Osteoblast (primary cell): ENCODE measurements at places on chromosomes 12 and 14. TPM values are rescaled to one million over a fixed set of nuclear protein-coding genes. Genes with fewer than 3 reads are reported as not detected.

PIP4K2C gene
- total RNA-seq, result 32.4 and 36.6 TPM in 2 replicates

BEGAIN gene
- total RNA-seq, result 1.1 TPM in 1 of 2 replicates, not detected in the other

- DNase-seq, result no peak
Measured at GRCh38 chr14:68333262-68333661, 459.6 kb downstream of the ZFP36L1 start.

GRCh38 chr12:77842430-77842829 is 11.7 kb downstream of the NAV3 start:
- DNase-seq, result no peak

FAM181A gene
- total RNA-seq, result not detected in 2 replicates

DNA sequence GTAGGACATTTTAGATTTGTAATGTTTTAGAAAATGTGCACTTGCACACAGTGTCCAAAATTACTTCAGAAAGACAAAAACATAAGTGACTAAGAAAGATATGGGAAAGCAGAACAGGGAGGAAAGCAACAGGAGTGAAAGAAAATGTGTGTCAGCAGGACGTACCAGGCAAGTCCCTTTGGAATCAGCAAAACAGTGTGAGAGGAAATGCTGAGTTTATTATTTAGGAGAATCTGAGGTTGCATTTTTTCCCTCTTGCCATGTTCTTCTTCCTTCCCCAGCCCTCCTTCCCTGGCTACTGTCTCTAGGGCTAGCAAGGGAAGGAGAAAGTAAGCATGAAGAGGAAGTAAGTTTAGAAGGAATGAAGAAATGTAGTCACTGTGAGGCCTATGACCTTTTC is 67.7 kb upstream of the CD163 start:
- no peak for DNase-seq

GRCh38 chr12:45010059-45010458 is 40.8 kb downstream of the DBX2 start:
- DNase-seq, result no peak

DNA sequence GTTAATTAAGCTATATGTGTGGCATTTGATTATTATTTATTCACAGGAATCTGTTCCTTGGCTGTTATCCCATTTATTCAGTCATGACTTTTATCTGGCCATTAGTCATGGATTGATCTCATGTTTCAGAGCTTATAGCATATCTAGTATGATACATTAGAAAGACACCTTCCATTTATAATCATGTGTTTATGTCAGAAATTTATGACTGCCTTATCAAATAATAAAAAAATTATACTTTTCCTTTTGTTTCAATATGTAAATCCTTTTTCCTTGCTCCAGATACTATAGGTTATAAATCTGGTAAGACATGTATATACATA is 248.0 kb upstream of the PDE3A start:
- no peak for DNase-seq

MMP14 gene
- total RNA-seq, result 580 and 649 TPM in 2 replicates

DNA sequence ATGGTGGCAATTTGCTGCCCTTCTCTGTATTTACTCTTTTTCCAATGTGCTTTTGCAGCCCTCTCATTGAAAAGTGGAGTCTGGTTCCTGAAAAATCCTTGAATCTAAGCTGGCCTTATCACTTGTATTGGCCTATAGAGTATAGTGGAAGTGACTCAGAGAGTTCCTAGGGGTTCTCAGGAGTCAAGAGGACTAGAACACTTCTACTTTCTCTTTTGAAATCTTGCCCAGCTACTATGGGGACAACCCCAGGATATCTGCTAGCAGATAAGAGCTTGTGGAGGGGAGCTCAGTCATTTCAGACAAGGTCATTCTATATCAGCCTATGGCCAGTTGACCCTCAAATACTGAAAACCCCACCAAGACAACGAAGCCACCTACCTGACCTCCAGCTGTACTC is 26.7 kb upstream of the WSCD2 start:
- no peak for DNase-seq

MGST1 gene
- 72.7 and 81.9 TPM in 2 replicates for total RNA-seq

GRCh38 chr12:96326628-96327227 is 73.5 kb downstream of the CDK17 start:
- DNase-seq, result no peak

DNA sequence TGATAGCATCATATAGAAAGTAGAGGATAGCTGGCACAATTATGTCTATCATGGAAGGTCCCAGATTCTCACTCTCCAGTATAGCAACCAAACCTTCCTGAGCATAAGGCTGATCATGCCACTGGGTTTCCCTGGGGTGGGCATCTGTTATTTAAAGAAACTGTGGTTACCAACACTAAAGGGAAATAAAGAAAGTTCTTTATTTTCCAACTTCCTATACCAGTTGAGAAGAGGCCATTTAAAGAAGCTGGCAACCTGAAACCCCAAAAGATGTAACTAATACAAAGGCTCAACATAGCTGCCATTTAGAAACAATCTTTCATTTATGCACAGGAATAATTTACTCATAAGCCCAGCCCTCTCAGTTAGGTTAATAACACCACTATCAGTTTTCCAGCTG is 3.1 kb downstream of the BCAT1 start:
- no peak for DNase-seq

DEPDC4 gene
- total RNA-seq, result 0.36 and 1.5 TPM in 2 replicates

DNA sequence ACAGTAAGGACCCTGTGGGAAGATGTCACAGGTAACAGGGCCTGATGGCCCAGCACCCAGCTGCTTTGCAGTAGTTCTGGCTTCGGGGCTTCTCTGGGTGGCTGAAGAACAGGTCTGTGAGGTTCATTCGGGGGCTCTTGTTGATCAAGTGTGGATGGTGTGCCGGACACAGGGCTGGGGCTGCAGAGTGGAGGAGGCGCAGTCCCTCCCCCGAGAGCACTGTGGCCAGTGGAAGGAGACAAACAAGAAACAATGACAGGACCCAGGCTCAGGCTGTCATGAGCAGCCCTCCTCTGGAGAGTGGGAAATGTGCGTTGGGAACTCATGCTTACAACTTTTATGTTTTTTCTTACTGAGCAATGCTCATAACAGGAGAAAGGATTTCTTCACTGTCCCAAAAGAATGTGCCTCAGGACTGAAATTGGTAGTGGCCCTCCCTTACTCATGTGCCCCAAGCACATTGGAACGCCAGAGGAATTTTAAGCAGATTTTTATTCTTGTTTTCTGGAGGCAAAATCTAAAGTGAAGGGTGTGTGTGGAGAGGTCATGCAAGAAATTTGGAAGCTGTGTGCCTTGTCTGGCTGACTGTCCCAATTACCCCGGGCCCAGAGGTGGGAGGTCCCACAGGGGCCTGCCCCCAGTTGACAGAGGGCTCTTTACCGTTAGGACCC is 233.8 kb downstream of the CACNA1C start:
- DNase-seq, result no peak

GRCh38 chr12:131042834-131043245 is 89.1 kb downstream of the ADGRD1 start:
- peak; percentile 2 for DNase-seq

DNA sequence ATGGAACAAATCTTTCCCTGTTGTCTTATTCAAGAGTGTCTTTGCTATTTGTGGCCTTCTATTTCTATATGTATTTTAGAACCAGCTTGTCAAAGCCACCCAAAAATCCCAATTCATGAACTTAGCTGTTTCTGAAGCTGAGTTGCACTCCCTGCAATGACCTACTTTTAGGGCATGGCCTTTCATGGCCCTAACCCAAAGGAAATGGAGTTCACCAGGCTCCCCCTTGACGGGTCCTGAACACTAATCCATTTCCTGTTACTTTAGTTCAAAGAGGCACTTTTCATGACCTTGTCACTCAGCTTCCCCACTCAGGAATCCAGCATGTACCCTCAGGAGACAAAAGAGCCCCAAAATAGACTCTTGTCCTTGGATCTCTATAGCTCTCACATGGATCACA is 7.6 kb downstream of the TMED8 start:
- no peak for DNase-seq

- DNase-seq, result no peak
Measured at GRCh38 chr12:13242936-13243335, 46.4 kb downstream of the EMP1 start.

DNA sequence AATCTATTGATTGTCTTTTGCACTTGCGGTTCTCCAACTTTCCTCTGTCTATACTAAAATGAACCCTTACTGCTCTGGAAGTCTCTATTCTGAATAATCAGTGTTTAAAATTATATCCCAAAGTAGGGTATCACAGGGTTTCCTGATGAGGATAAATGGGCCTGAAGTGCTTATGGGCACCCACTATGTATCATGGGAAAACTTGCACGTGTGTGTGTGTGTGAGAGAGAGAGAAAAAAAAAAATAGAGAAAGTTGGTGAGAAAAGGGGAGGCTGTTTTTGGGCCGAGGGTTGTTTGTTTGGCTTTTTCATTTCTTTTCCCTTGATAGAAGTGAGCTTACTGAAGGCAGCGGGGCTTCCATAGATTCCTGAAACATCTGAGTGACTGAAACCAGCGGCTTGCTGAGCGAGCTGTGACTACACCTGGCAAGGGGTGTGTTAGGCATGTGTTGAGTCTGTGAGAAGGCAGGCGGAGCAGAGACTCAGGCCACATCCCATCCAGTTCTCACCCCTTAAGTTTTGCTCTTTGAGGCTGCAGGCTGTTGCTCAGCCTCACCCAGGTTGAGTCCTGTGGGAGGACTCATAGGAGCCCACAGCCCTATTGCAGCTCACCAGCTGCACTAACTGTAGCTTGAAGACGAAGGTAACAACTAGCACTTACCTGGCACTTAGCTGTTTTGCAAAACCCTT is 17.2 kb downstream of the PPFIBP1 start:
- DNase-seq, result no peak

GRCh38 chr12:115774148-115774895 is 503.2 kb downstream of the MED13L start:
- no peak for DNase-seq

DNA sequence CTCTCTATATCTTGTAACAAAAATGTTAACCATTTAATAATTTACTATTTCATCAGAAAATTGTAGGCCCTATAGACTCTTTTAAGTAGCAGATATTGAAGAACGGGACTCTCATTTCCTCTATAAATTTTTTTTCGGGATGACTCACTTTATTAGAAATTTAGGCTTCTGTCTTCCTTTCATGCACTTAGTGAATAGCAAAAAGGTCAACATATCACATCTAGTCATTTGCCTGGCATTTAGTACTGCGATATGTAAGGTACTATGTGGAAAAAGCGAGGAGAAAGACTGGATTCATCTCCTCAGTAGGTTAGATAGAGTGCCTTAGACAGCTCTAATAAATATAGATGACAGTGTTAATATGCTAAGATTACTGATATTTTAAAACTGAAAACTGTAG is 166.3 kb upstream of the PTPRQ start:
- no peak for DNase-seq

BHLHE41 gene
- total RNA-seq, result 4.3 and 4.7 TPM in 2 replicates

- DNase-seq, result no peak
Measured at GRCh38 chr12:10082117-10082874, 16.5 kb downstream of the CLEC1A start.

DNA sequence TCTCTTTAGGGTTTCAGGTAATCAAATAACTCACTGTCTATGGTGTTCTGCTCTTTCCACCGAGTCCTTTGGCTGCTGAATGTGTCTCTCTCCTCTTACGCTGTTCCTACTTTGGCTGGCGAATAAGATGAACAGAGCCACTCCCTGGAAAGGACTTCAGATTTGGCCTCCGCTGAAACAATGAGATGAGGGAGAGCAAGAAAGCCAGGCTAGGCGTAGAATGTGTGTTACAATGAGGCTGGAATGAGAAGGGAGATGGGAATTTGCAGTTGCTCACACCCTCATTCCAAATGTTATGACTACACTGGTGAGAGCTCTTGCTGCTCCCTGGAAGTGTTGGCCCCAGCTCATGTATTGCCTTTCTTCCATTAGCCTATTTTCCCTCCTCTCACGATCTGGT is at the start of gene MFAP5:
MFAP5 (minus strand) TSS at position 234 of the 400 bp plus-strand sequence. CDS start 722 bp downstream, outside the sequence.
- DNase-seq, result peak; percentile 93

MSI1 gene
- under 0.01 TPM in 2 replicates for total RNA-seq

RERG gene
- 0.29 TPM in 1 of 2 replicates, not detected in the other for total RNA-seq

DNA sequence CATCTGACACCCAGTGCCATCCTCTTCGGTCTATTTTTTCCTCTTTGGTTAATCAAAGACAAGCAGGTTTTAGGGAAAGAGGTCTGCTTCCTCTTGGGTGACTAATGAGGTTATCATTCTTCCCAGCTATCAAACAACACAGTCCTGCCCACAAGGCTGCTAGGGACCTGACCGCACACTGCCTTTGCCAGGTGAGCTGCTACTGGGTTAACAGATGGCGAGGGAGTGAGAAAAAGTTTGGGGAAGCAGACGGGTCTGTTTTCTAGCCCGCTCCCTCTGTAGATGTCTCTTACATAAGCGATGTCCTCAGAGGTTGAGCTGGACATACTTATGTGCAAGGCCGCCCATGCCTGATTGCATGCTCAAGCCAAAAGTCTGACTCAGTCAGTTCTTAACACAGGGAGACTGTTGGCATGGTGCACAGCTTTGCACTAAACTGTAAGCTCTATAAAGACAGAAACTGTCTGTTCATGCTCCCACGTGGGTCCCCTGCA is 94.1 kb downstream of the SLC15A4 start:
- DNase-seq, result no peak

- DNase-seq, result peak; percentile 60
Measured at GRCh38 chr12:92155733-92156132, 10.1 kb upstream of the BTG1 start.

GRCh38 chr14:96178461-96179321 is 25.9 kb upstream of the BDKRB2 start:
- DNase-seq, result peak; percentile 55

MRPL51 gene
- total RNA-seq, result 58.3 and 68.8 TPM in 2 replicates

GRCh38 chr14:104573930-104574329 is 5.6 kb upstream of the C14orf180 start:
- DNase-seq, result no peak

DNA sequence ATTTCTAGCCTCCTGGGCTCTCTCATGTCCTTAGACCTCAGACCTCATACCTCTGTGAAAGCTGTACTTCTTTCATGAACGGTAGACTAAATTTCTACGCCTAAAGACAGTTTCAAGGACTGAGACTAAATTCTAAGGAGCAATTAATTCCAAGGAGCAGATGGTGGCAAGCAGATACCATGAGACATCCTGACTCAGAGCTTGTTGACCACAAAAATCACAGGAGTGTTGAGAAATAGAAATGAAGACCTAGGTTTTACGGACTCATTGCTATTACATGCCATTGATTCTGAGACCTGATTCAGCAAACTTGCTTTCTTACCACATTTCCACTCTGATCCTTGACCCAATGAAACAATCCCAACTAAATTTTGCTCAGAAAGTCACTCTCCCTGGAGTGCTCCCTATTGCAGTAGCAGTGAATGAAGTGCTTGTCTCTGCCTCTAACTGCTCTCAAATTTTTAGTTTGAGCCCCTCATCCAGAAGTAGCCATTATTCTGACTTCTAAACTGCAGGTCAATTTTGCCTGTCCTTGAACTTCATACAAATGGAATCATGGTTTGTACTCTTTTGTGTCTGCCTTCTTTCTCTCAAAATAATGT is 52.0 kb downstream of the PEX5 start:
- DNase-seq, result no peak

RPS6KL1 gene
- 0.29 and 0.36 TPM in 2 replicates for total RNA-seq

DNA sequence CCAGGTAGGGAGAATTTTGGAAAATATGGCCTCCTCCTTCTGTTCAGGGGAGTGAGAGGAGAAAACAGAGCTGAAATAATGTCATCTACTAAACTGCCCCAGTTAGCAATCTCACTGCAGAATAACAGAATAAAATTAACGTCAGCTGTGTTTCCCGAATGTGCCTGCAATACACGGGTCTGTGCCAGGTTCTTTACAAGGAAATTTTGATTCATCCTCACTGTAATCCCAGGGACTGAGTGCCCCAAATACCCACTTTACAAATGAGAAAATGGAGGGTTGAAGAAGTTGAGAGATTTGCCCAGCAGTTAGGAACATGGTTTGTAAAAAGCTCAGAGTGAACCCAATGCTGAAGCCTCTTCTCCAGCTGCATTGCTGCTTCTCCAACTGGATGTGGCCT is 21.3 kb upstream of the SERPINA6 start:
- DNase-seq, result no peak

TEX52 gene
- not detected in 2 replicates for total RNA-seq

GRCh38 chr14:95098984-95099599 is 58.2 kb downstream of the DICER1 start:
- DNase-seq, result peak; percentile 58

PHC1 gene
- total RNA-seq, result 22.4 and 27.1 TPM in 2 replicates

CHGA gene
- total RNA-seq, result not detected in 2 replicates
